ENCODE measurements at places on chromosomes 16 and 17. TPM values are rescaled to one million over a fixed set of nuclear protein-coding genes. Genes with fewer than 3 reads are reported as not detected.

The SLC2A4 gene
- 1.8 TPM for total RNA-seq

The ST6GALNAC1 gene
- total RNA-seq = 1.4 TPM

- peaks cover 4% of the 10 kb centered on the region for H3K36me3 ChIP-seq
- peaks cover 41% of the 10 kb centered on the region for H3K27me3 ChIP-seq
- H3K4me1 ChIP-seq = peaks cover 15% of the 10 kb centered on the region
- peak overlapping the region; percentile 79 for H3K4me3 ChIP-seq
- peak overlapping the region; percentile 82 for H3K27ac ChIP-seq
Measured at GRCh38 chr17:7380321-7380720, 568 bp upstream of the TNK1 start.

The PRPSAP2 gene
- total RNA-seq = 51.4 TPM

GRCh38 chr16:73572135-73572828 lies 524.4 kb upstream of the ZFHX3 start:
- peak; percentile 72 for DNase-seq
- no peaks in the 10 kb centered on the region for H3K36me3 ChIP-seq
- H3K27ac ChIP-seq = peak overlapping the region; percentile 68
- peaks cover 2% of the 10 kb centered on the region for H3K27me3 ChIP-seq
- H3K4me3 ChIP-seq = no peak overlapping the region

GRCh38 chr16:87765776-87766484 lies at the start of gene KLHDC4:
Gene KLHDC4, minus strand, starts transcription at chr16:87765986. Its CDS starts 96 bp downstream, at chr16:87765890.
- peaks cover 18% of the 10 kb centered on the region for H3K4me1 ChIP-seq
- peak; percentile 78 for DNase-seq

GRCh38 chr16:86872833-86873232 lies 294.5 kb downstream of the FOXL1 start:
- H3K36me3 ChIP-seq = peaks cover 3% of the 10 kb centered on the region
- no peak overlapping the region for H3K4me3 ChIP-seq
- peaks cover 26% of the 10 kb centered on the region for H3K27me3 ChIP-seq
- no peak for DNase-seq
- H3K27ac ChIP-seq = no peak overlapping the region
- H3K4me1 ChIP-seq = peaks cover 24% of the 10 kb centered on the region

The FOXJ1 gene
- total RNA-seq = 2.0 TPM

- no peak overlapping the region for H3K27ac ChIP-seq
- no peak for DNase-seq
- H3K27me3 ChIP-seq = no peaks in the 10 kb centered on the region
- no peak overlapping the region for H3K4me3 ChIP-seq
- peaks cover 4% of the 10 kb centered on the region for H3K4me1 ChIP-seq
Measured at GRCh38 chr17:10217916-10218315, 19.5 kb upstream of the GAS7 start.

The LGALS9B gene
- not detected for total RNA-seq

GRCh38 chr17:41518031-41518430 lies 659 bp downstream of the KRT15 start:
- no peaks in the 10 kb centered on the region for H3K27me3 ChIP-seq
- H3K4me3 ChIP-seq = no peak overlapping the region
- H3K27ac ChIP-seq = no peak overlapping the region
- H3K36me3 ChIP-seq = peaks cover 1% of the 10 kb centered on the region

The ARL17A gene
- total RNA-seq = 23.4 TPM

DNA sequence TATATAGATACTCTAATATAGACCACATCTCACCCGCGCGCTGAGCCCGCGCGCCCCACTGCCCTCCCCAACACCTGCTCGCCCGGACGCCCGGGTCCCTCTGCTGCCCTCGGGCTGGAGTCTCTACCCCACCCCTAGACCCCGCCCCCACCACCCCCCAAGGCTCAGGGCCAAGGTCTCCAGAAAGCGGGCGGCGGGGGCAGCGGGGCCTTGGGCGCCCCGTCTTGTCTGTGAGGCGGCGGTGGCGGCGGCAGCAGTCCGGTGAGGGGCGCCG lies 2.6 kb downstream of the HES7 start:
- H3K27me3 ChIP-seq = peaks cover 75% of the 10 kb centered on the region
- H3K4me3 ChIP-seq = peak overlapping the region; percentile 92
- no peak for DNase-seq
- H3K4me1 ChIP-seq = peaks cover 53% of the 10 kb centered on the region
- H3K36me3 ChIP-seq = no peaks in the 10 kb centered on the region
- no peak overlapping the region for H3K27ac ChIP-seq

DNA sequence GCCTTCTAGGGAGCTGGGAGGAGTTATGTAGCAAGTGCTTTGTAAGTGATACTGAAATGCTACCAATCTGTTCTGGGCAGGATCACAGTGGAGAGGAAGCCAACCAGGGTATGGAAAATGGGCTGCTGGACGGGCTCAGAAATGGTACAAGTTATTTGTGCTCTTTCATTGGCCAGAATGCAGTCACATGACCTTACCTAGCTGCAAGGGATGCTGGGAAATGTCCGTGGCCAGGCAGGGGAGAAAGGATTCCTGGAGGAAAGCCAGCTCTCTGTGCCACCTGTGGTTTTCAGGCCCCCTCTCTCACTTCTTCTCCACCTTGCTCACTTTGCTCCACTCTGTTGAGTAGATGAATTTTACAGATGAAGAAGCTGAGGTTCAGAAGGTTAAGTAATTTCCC lies 4.8 kb downstream of the EEF2K start:
- H3K27me3 ChIP-seq = no peaks in the 10 kb centered on the region
- H3K4me1 ChIP-seq = peaks cover 11% of the 10 kb centered on the region
- peaks cover 16% of the 10 kb centered on the region for H3K36me3 ChIP-seq

GRCh38 chr17:82269138-82269881 lies 4.2 kb downstream of the CSNK1D start:
- H3K27ac ChIP-seq = peak overlapping the region; percentile 24
- no peaks in the 10 kb centered on the region for H3K27me3 ChIP-seq
- DNase-seq = no peak
- no peak overlapping the region for H3K4me3 ChIP-seq
- peaks cover 55% of the 10 kb centered on the region for H3K4me1 ChIP-seq
- H3K36me3 ChIP-seq = peaks cover 19% of the 10 kb centered on the region

The PIRT gene
- not detected for total RNA-seq

DNA sequence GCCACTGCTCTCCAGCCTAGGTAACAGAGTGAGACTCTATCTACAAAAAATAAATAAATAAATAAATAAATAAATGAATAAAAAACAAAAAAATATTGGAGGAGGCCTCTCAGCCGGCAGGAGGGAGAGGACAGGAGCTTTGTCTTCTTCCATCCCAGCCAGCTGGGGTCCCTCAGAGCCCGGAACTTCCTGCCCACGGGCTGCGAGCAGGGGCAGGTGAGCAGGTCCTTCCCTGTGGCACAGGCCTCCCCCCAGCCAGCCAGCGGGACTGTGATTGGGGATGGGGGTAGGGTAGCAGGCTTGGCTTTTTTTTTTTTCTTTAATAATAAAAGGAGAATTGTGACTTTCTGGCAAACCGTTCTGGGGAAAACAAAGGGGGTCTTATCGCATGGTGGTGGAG lies 10.1 kb downstream of the SMTNL2 start:
- no peak overlapping the region for H3K4me3 ChIP-seq
- H3K27ac ChIP-seq = peak overlapping the region; percentile 79
- no peak for DNase-seq
- H3K4me1 ChIP-seq = peaks cover 66% of the 10 kb centered on the region
- peaks cover 11% of the 10 kb centered on the region for H3K36me3 ChIP-seq
- H3K27me3 ChIP-seq = no peaks in the 10 kb centered on the region

The HEATR9 gene
- total RNA-seq = not detected

DNA sequence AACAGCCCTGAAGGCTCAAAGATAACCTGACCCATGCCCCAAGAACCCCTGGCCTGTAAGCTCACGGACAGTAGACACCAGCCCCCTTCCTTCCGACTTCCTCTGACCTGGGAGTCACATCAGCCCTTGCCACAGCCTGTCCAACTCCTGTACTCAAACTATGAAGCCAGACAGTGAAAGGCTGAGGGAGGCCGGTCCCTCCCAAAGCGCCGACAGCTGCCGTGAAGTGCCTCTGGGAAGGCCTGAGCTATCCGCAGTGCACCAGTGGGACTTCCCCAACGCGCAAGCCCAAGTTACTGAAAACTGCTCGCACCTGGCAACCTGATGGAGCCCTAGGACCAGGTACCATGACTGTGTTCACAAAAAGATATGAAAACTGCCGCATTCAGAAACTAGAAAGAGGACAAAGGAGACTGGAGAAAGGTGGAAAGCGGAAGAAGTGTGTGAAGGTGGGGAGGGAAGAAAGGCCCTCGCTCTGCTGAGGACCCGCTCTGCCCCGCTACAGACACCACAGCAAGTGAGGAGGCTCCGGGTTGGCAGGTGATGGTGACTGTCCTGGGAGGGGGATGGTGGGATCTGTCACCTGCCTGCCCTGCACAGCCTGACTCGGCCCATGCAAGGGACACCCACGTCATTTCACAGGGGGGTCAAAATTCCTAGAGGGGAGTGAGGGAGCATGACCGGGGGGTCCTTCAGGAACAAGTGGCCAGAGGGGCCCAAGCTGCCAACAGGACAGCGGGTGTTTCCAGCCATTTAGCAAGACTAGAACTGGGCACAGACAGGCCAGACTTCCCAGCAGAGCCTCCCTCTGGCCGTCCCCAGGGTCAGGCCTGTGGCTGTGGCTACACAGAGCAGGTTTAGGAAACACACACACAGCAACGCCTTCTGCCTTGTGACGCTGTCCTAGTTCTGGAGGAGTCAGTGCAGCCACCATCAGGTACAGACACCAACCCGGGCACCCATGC lies 13.1 kb upstream of the TRAP1 start:
- H3K36me3 ChIP-seq = peaks cover 38% of the 10 kb centered on the region
- H3K27ac ChIP-seq = no peak overlapping the region
- H3K27me3 ChIP-seq = no peaks in the 10 kb centered on the region
- H3K4me3 ChIP-seq = no peak overlapping the region

- no peak for DNase-seq
- H3K36me3 ChIP-seq = peaks cover 3% of the 10 kb centered on the region
- H3K4me1 ChIP-seq = peaks cover 71% of the 10 kb centered on the region
- H3K27me3 ChIP-seq = no peaks in the 10 kb centered on the region
- peak overlapping the region; percentile 83 for H3K4me3 ChIP-seq
Measured at GRCh38 chr16:20901436-20902112, 1.0 kb downstream of the LYRM1 start.
